NCI-H460 (cell line): ENCODE measurements at places on chromosomes 7 and 10.

DNA sequence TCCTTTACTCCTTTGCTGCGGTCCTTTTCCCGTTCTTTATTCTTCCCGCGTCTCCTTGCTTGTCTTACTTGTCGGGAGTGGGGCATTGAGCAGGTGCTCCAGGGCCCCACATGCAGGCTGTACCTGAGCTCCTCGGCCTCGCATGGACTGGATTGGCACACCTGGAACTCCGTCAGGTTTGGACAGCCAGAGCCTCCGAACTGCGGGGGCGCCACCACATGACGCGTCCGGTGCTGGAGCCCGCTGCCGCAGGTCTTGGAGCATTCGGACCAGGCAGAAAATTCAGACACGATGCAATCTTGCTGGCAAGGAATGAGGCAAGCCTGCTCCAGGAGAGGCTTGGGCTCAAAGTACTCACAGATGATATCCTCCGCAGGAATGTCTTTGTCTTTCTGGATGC lies 195.7 kb downstream of the THSD7A start:
- no peak for DNase-seq

- no peak for DNase-seq
Measured at GRCh38 chr7:96174812-96175211, 147.1 kb downstream of the SLC25A13 start.

- no peak for DNase-seq
Measured at GRCh38 chr10:95739056-95739455, 16.9 kb upstream of the ENTPD1 start.

GRCh38 chr7:116028787-116029186 lies 1.8 kb downstream of the TFEC start:
- no peak for DNase-seq

DNA sequence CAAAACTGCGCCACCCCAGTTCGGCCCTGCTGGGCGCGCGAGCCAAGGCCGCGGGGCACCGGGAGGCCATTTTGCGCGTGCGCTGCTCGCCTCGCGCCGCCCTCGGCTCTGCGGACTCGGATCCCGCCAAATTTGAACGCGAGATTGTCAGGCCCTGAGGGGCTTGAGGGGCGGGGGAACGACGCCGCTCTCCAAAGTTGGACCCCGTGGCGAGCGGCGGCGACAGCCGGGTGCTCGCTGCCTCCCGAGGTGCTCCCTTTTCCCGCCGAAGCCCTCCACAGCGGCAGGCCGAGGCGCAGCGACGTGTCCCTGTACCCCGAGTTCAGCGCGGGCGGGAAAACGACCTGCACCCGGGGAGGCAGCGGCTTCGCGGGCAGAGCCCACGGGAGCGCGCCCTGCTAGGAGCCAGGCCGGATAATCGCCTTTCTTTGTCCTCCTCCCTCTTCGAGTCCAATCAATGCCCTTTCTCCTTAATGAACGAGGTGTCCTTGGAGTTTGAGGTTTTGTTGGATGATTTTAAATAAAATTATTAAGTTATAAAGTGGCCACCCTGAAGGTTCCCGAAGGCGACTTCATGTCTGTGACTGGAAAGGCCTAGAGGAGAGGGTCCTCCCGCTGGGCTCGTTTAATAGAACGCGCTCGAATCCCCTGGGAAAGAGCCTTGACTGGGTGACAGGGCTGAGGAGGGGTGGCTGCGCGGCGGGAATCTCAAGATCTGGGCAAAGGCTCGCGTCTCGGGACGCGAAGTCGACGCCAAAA lies 10.7 kb upstream of the SPAG6 start:
- DNase-seq, result no peak

DNA sequence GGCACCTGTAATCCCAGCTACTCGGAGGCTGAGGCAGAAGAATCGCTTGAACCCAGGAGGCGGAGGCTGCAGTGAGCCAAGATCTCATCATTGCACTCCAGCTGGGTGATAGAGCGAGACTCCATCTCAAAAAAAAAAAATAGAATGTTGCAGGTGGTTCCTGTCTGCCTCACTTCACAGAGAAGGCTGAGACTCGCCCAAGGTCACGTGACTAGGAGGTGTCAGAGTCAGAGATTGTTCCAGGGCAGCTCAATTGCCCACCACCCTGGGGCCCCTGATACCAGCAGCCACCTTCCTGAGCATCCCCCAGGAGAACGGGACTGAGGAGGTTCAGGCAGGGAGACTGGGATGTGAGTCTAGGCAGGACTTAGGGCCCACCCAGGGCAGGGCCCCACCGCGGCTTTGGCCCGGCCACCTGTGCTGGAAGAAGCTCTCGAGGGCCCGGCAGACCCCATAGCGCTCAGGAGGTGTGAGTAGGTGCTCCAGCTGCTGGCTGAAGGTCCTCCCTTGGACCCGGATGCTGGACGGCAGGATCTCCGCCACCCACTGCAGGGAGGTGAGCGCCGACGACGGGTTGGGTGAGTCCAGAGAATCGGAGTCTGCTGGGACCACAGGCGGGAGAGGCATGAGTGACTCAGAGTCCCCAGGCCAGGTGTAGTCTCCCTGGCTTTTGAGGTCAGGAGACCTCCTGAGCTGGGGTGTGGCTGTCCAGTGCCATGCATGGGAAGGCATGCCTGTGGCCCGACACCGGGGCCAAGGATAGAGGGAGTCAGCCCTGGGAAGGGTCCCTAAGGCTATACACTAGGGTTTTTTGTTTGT lies 30.9 kb downstream of the GRID2IP start:
- no peak for DNase-seq

DNA sequence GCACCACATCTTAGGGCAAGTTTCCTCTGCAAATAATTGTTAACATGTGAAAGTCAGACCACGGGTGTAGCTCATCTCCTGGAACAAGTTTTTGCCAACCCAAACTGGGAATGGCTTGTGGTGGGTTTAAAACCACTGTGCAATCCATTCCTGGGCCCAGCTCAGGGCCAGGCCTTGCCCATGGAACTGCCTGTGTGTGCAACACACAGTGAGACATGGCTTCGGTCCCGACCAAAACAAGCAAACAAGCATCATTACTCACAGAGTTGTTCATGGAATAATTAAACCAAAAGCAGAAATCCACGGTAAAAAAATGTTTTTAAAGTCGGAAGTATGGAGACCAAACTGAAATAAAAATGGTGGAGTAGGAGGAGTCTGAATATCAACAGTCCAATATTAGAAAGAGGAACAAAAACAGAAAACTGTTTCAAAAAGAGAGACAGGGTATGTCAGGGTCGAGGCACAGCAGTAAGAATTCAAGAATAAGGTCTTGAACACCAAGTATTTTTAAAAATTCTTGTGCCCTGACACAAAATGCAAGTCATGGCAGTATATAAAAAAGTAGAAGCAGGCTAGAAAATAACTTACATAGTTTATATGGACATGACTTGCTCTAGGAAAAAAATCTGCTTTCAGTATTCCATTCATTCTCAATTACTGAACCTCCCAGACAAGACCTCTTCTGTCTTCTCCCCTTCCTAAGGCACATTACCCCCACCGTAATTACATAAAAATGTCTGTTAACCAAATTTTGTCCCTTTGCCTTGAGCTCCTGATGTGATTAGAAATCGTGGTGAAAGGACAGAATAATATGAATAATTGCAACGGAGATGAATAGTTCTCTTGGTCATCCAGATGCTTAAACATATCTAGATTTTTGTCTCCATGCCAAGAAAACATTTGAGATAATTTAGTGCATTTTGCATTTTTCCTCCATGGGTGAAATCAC lies 88.4 kb downstream of the FAS start:
- DNase-seq, result no peak

DNA sequence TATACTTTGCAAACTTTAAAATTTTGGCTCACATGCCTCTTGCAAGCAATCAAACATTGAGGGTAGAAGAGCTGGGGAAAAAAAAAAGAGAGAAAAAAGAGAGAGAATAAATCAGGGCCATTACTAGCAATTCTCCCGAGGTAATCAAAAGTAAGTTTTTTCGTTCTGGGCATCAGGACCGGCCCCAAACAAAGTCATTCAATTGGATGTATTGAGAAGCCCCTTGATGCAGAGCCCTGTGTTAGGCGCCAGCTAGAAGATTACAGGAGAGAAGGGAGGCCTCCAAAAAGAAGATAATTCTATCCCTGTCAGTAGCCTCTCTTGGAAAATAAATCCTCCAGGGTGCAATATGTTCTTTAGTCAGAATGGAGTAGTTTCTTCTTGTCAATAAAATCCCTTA lies 2.2 kb upstream of the CTNNA3 start:
- no peak for DNase-seq

- DNase-seq, result no peak
Measured at GRCh38 chr7:128098629-128099028, 67.4 kb upstream of the LRRC4 start.

- no peak for DNase-seq
Measured at GRCh38 chr7:76506081-76506440, 4.3 kb upstream of the UPK3B start.
